Stimulated activated CD4-positive, alpha-beta T cell treated with anti-CD3 and anti-CD28 coated beads, Interleukin-1b, Interleukin-23, amount 100 ng/mL, for 48 hours (primary cell): ENCODE measurements at places on chromosomes 4 and X.

- no peak for DNase-seq
Measured at GRCh38 chr4:145819853-145820181, 118.8 kb downstream of the ZNF827 start.

- no peak for DNase-seq
Measured at GRCh38 chrX:148069759-148070503, 88.8 kb downstream of the FMR1NB start.

DNA sequence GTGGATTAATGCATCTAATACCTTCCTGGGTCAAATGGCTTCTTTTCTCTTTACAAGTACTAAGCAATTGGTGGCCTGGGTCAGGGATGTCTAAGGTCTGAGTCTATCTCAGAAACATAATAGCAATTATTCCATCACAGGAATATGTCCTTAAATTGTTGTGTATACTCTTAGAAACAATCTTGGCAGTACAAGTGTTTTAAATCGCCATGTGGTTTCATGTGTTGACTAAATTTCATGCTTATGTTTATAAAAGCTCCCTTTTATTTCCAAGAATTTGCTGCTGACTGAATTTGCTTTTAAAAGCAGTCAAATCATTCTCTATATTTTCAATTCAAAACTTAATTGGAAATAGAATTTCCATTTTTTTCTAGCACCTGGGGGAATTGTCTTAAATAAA lies 125.3 kb upstream of the PACRGL start:
- no peak for DNase-seq

DNA sequence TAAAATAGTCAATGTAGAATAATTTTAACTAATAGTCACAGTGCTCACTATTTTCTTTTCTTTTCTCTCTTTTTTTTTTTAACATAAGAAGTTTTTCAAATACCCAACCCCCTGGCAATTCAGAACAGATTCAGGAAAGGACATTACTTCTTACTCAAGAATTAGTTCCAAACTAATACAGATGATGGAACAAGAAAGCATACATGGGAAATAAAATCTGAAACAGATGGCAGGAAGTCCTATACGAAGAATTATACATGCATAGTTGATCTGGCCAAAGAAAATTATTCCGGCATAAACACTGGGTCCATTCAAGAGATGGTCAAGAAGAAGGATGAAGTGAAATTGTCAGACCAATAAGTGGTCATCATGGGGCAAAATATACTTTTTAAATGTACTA lies 614.4 kb upstream of the INTU start:
- DNase-seq, result no peak
